ENCODE measurements at places on chromosomes 11 and 22.
A peak's percentile ranks its signal among the peaks of the same experiment; 100 is the strongest.

DNA sequence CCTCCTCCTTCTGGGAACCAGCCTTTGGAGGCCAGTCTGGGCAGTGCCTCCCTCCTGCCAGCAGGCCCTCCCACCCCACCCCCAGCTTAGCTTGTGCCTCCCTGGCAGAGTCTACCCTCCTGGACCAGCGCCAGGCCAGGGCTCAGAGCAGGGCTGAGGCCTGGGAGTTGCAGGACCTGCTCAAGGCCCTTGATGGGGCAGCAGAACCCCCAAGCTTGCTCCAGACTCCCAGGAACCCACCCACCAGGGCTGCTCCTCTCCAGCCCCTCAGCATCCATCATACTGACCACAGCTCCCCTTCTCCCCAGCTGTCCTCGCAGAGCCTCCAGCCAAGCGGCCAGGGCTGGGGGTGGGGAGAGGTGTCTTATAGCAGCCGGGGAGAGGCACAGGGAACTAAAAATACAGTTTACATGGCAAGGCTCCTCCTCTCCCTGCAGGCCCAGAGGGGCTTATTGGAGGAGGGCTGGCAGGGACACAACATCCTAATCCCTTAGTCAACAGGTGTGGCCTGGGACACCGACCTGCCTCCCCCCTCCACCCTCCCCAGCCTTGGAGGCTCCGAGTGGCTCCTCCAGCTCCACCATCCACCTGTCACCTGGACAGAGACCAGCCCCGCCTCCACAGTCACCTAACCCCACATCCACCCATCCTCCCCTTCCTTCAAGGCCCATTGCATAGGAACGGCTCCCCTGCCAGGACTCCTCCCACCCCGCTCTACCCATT is 5.2 kb upstream of the MB start:
- no peak for DNase-seq

DNA sequence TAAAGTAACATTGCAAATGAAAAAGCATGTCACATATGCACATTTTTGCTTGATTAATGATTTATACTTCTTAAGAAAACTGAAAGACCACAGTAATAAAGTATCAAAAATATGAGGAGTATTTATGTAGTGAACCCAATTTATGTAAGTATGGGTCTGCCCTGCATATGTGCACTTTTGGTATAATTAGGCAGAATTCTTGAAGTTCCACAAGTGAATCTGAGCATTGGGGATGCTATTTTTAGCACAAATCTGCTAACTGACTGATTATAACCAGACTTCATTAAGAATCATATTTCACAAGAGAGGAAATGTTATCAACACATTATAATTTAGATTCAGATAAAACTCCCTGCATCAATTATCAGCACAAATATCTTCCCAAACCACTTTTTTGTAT is 407.1 kb upstream of the LRRC4C start:
- no peak for DNase-seq

- no peak for DNase-seq
These were observed 15.8 kb downstream of the DGKZ start for GRCh38 chr11:46363031-46363407.

DNA sequence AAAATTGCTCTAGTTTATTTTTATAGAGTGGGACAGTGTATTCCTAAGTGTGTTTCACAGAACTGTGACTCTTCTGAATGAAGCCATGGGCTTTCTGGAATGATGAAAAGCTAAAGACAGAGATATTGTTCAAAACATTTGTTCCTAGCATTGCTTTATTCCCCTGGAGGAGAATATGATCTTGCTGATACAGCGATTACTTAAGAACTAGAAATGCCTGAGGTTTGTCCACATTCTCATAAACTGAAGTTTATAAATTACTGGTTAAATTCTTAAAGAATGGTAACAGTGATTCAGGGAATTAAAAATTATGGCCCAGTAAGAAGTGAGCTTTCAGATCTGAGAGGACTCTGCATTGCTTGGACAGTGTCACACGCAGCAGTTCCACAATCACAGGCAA is 690.3 kb downstream of the FAM181B start:
- no peak for DNase-seq

GRCh38 chr11:20493340-20493739 is 105.8 kb downstream of the PRMT3 start:
- no peak for DNase-seq

- DNase-seq = no peak
These were observed 9.7 kb downstream of the SRSF8 start for GRCh38 chr11:95076416-95076815.

- DNase-seq = no peak
These were observed 54.9 kb upstream of the HTATIP2 start for GRCh38 chr11:20308601-20309000.

DNA sequence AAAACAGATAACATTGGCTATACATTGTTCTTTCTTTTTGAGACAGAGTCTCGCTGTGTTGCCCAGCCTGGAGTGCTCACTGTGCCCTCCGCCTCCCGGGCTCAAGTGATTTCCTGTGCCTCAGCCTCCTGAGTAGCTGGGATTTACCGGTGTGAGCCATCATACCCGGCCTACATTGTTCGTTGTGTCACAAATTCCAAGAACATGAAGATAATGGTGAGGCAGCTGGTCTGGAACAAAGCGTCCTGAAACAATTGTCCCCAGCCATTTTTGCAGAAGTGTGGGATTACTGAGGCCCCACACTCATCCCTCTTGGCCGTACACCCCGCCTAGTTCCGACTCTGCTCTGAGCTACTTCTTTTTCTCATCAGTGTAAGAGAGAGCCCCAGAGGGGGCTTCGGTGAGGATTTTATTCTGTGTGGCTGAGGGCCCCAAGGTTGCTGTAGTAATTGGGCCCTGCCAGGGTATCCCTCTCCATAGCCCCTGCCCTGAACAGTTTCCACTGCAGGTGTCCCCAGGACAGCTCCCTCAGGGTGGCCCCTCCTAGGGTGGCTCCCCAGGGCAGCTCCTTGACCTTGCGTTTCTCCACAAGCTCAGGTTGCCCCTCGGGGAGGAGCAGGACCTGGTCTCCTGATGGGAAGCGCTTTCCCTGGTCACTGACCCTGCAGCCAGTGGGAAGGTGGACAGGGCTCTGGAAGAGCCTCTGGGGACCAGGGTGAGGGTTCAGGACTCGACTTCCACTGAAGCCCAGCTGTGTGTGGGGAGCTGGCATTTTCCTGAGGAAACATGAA is 13.1 kb upstream of the ARSA start:
- no peak for DNase-seq

GRCh38 chr11:2222451-2222850 is 47.9 kb downstream of the ASCL2 start:
- no peak for DNase-seq

DNA sequence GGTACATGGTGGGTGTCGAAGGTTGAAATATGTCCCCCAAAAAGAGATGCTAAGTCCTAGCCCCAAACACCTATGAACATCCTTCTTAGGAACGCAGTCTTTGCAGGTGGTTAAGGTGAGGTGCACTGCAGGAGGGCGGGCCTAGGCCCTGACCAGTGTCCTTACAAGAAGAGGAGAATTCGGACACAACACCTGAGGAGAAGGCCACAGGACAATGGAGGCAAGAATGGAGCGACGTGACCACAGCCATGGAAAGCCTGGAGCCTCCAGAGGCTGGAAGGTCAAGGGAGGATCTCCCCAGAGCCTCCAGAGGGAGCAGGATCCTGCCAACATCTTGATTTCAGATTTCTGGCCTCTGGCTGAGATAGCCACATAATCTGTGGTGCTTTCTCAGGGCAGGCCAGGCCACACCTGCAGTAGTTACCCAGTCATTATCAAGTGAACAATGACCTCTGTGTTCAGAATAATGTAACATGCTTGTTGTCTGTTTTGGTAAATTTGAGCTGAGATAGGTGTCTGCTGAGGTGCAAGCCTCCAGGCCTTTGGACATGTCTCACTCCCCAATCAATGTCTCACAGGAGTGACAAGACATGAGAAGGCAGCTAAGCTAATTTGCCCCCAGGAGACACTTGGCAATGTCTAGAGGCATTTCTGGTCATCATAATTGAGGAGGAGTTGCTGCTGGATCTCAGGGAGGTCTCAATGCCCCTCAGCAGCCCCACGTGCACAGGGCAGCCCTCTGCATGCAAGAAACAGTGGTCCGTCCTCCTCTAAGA is 498.9 kb downstream of the BRD1 start:
- no peak for DNase-seq

GRCh38 chr11:38718049-38718448 is 2120.0 kb upstream of the RAG2 start:
- DNase-seq = no peak

GRCh38 chr11:69172674-69173073 is 16.9 kb downstream of the SMIM38 start:
- peak; percentile 26 for DNase-seq

DNA sequence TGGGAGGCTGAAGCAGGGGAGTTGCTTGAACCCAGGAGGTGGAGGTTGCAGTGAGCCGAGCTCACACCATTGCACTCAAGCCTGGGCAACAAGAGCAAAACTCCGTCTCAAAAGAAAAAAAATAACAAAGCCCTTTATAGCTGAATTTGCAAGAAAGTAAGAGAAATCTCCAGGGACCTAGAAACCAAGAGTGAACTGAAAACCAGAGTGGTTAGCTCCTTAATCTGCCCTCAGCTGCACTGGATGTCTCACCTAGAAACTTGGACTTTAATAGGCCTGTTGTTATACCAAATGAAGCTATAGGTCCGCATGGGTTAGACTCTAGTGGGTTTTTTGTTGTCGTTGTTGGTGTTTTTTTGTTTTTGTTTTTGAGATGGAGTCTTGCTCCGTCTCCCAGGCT is 4.1 kb downstream of the NEU3 start:
- peak; percentile 79 for DNase-seq

DNA sequence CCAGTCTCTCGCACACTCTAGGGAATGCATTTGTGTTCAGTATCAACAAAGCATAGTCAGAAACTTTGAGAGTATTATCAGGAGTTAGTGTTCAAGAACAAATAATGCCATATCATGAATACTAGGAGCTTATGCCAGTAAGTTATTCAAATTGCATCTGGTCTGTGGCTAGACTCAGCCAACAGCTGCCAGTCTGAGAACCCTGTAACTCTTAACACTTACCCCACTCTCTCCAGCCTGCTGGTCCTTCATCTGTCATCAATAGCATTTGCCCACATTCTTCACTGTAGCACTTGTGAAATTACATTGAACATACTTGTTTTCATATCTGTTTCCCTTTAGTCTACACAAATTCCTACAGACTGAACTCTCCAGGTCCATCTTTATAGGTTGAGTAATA is 1157.5 kb upstream of the RAG2 start:
- DNase-seq = no peak

GRCh38 chr11:73996161-73996747 is 12.6 kb downstream of the UCP3 start:
- DNase-seq = no peak

DNA sequence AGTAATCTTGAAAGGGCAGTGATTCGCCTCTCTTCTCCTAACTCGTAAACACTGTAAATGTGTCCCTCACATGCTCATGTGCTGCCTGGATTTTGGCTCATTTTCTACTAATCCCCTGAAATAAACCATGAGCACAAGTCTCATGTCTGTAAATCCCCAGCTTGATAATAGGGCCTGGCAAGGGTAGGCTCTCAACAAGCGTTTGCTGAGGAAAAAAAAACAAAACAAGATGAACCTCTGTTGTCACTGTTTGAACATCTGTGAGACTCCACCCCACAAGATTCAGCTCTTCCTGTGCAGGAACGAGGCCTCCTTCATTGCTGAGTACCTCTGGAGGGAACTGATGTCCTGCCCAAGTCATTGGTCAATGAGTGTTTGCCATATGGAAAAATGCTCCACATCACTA is 4.5 kb upstream of the CYB5R2 start:
- DNase-seq = no peak

DNA sequence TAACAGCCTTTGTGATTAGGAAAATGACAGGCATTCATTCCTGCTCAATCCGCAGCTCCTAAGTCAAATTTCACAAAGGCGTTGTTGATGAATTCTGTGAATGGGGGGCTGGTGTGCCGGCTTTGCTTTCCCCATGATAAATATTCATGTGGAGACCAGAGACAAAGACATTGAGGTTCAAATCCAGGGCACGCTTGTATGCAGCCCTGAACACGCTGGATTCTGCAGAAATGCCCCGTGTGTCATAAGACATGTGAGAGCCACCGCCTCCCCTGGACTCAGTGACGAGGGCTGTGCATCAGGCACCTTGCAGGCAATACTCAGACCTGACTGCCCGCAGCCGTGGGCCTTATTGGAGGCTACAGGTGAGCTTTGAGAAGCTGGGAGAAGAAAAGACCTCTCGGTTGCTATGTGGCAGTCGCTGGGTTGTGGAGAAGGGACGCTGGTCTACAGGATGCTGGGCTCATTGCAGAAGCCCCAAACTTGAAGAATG is 906.2 kb downstream of the BRD1 start:
- no peak for DNase-seq

DNA sequence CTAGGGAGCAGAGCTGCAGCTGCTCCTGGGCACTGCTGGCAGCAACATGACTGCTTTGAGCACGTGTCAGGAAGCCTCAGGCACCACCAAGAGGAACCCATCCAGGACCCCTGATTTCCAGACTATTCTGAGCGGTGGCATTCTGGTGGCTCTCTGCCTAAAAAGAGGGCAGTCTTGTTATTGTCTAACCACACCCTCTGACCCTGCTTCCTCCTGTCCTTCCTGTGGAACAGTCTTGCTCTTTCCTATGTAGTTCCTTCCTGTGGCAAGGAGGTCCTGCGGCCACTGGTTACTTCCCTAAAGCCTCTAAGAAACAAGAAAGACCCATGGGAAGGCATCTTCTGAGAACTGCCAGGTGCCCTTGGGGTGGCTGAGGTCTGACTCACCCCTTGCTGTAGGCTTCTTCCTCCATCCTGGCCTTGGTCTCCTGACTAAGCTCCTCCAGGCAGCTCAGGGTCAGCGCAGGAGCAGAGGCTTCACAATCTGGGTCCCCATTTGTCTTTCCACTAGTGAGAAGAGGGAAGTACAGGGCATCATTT is 13.1 kb upstream of the LYVE1 start:
- no peak for DNase-seq

GRCh38 chr11:76588455-76589325 is 81.9 kb downstream of the LRRC32 start:
- peak; percentile 28 for DNase-seq

- no peak for DNase-seq
These were observed 17.8 kb downstream of the MAFF start for GRCh38 chr22:38219632-38220031.

- no peak for DNase-seq
These were observed 83.6 kb upstream of the ZBED5 start for GRCh38 chr11:10941414-10941813.

DNA sequence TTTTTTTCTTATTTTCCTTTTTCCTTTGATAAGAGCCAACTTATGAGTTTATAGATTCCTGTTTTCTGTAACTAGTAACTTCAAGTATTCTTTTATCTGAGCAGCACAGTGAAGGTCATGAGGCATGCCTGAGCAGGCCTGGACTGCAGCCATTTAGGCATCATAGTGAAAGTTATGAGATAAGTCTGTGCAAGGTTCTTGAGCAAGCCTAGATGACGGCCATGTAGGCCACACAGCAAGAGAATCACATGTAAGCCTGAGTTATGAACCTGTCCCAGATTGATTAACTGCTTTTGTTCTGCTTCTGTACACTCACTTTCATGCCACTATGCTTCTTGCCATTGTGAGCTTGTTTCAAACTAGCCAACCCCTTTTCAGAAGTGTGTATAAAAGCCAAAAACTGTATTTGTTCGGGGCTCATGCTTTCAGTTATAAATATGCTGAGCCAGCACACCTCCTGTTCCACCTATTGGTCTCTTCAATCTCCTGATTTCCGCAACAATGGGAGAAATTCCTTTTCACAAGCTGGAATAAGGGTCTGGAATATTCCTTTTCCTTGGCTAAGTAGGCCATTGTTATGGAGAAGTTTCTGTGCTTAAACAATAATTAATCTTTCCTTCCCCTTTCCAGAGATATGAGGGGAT is 745.7 kb downstream of the FAM181B start:
- peak; percentile 32 for DNase-seq
